Progenitor cell of endocrine pancreas (in vitro differentiated cells): ENCODE measurements at places on chromosomes 7 and 10.

- no peaks in the 10 kb centered on the region for H3K27me3 ChIP-seq
- no peak overlapping the region for H3K27ac ChIP-seq
- no peaks in the 10 kb centered on the region for H3K4me1 ChIP-seq
- DNase-seq: no peak
- H3K4me3 ChIP-seq: no peak overlapping the region
Measured at GRCh38 chr10:58631715-58632114, 119.0 kb downstream of the BICC1 start.

GRCh38 chr7:48045195-48045765 is 9.9 kb downstream of the C7orf57 start:
- H3K27me3 ChIP-seq: peaks cover 17% of the 10 kb centered on the region
- H3K4me1 ChIP-seq: no peaks in the 10 kb centered on the region
- no peaks in the 10 kb centered on the region for H3K36me3 ChIP-seq

- H3K4me1 ChIP-seq: peaks cover 4% of the 10 kb centered on the region
- no peaks in the 10 kb centered on the region for H3K36me3 ChIP-seq
- no peak overlapping the region for H3K4me3 ChIP-seq
Measured at GRCh38 chr7:30464231-30464671, 14.3 kb downstream of the NOD1 start.

DNA sequence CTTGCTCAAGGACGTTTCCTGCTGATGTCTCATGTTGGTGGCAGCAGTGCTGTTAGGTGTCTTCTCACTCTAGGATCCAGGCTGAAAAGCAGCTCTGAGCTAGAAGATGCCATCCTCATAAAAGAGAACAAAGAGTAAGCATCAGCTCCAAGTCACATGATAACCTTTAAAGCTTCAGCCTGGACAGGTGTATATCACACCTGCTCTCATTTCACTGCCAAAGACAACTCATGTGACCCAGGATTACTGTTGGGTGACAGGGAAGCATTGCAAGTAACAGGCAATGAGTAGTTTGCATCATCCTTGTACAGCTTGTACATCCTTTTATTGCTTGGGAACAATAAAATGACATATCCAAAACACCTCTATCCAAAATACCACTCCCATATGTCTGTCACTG is 423.4 kb upstream of the DPP6 start:
- H3K4me1 ChIP-seq: no peaks in the 10 kb centered on the region
- no peak for DNase-seq
- H3K36me3 ChIP-seq: peaks cover 3% of the 10 kb centered on the region
- no peak overlapping the region for H3K27ac ChIP-seq
- H3K27me3 ChIP-seq: no peaks in the 10 kb centered on the region
- no peak overlapping the region for H3K4me3 ChIP-seq

GRCh38 chr7:1859266-1860035 is 189.4 kb downstream of the ELFN1 start:
- no peaks in the 10 kb centered on the region for H3K27me3 ChIP-seq
- DNase-seq: no peak
- H3K4me1 ChIP-seq: peaks cover 15% of the 10 kb centered on the region
- no peak overlapping the region for H3K27ac ChIP-seq

DNA sequence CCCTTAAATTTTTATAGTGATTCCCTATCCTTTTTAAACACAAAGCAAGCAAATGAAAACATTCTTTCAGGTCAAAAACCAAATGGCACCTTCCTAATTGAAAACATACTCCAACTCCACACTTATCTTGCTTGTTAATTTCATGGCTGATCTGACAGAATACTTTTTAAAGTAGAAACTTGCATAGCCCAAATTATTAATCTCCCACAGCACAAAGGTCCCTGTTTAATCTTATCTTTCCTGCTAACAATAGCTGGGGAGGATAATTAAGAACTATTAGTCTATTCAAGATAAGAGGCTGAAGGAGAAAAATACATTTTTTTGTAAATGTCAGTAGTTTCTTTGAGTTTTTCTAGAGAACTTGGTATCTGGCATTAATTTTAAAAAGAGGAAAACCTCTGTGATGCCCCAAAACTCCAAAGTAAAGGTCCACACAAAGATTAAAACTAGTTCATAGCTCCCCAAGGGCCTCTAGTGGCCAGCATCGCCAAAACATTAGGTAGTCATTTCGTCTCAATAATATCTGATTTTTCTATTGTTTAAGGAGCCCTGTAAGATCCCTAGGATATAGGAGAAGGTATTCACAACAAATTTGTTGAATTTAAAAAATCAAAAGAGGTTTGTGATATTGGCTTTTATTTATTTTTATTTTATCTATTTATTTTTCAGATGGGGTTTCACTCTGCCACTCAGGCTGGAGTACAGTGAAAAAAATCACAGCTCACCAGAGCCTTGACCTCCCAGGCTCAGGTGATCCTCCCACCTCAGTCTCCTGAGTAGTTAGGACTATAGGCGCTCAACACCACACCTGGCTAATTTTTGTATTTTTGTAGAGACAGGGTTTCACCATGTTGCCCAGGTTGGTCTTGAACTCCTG is 14.7 kb downstream of the CDNF start:
- H3K36me3 ChIP-seq: no peaks in the 10 kb centered on the region
- no peak for DNase-seq
- no peak overlapping the region for H3K4me3 ChIP-seq
- H3K4me1 ChIP-seq: peaks cover 8% of the 10 kb centered on the region
- peaks cover 16% of the 10 kb centered on the region for H3K27me3 ChIP-seq

- no peak overlapping the region for H3K4me3 ChIP-seq
- no peak for DNase-seq
- H3K27me3 ChIP-seq: no peaks in the 10 kb centered on the region
- H3K36me3 ChIP-seq: no peaks in the 10 kb centered on the region
- peaks cover 15% of the 10 kb centered on the region for H3K4me1 ChIP-seq
Measured at GRCh38 chr7:131540491-131541162, 15.8 kb downstream of the PODXL start.

GRCh38 chr7:70523249-70523988 is 608.5 kb upstream of the GALNT17 start:
- no peak overlapping the region for H3K4me3 ChIP-seq
- peaks cover 2% of the 10 kb centered on the region for H3K36me3 ChIP-seq
- peaks cover 23% of the 10 kb centered on the region for H3K4me1 ChIP-seq

DNA sequence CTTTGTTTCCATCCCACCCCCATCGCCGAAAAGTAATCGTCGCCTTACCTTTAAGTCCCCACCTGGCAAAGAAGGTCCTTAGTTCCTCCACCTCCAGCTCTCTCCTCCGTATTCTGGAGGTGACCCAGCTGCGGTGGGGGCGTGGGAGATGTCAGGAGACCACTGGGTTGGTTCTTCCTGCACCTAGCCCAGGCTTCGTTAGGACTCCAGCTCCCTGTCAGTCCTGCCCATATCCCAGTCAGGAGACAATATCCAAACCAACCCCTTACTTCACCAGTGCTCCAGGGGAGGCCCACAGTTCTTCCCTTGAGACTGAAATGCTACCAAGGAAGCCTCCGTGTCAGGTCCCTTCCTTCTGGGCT is 693 bp downstream of the ADIRF start:
- peaks cover 22% of the 10 kb centered on the region for H3K4me1 ChIP-seq
- no peaks in the 10 kb centered on the region for H3K36me3 ChIP-seq
- H3K4me3 ChIP-seq: no peak overlapping the region
- DNase-seq: no peak
- H3K27ac ChIP-seq: no peak overlapping the region

DNA sequence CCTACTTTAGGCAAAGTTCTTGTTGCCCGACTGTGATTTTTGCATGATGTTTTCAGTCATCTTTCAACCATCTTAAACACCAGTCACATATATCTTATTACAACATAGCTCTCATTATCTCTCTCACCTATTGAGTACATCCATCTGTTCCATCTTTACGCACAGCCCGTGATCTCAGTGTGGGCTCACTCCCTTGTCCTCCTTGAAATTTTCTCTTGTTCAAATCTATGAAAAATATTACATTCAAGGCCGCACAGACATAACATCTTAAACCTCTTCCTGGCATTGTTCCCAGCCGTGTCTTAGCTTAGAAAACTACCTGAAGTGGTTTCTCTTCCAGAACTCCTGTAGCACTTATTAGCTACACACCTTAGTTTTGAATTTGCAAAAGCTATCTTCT is 32.6 kb downstream of the NET1 start:
- no peaks in the 10 kb centered on the region for H3K36me3 ChIP-seq
- DNase-seq: no peak
- no peak overlapping the region for H3K4me3 ChIP-seq
- H3K4me1 ChIP-seq: peaks cover 32% of the 10 kb centered on the region

GRCh38 chr10:4983615-4984216 is 19.9 kb downstream of the AKR1C2 start:
- H3K27ac ChIP-seq: no peak overlapping the region
- H3K4me3 ChIP-seq: no peak overlapping the region
- peaks cover 11% of the 10 kb centered on the region for H3K4me1 ChIP-seq
- no peak for DNase-seq
- peaks cover 2% of the 10 kb centered on the region for H3K36me3 ChIP-seq

DNA sequence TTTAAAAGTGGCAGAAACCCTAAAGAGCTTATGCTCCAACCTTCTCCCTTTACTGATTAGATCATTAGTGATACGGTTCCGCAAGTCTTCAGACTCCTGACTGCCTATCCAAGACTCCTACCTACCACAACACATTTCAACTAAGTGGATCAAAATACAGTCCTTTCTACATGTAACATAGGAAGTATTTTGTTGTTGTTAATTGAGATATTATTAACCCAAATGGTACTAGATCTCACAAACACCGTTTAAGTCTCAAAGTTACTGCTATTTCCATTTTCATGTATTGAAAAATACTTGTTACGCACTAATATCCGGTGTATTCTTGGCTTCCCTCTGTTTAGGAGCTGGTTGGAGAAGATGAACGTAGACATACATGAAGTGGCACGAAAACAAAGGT is 1.1 kb downstream of the FAM237B start:
- H3K36me3 ChIP-seq: no peaks in the 10 kb centered on the region
- no peak overlapping the region for H3K4me3 ChIP-seq
- H3K27me3 ChIP-seq: peaks cover 67% of the 10 kb centered on the region

GRCh38 chr7:37663693-37664092 is 19.9 kb upstream of the GPR141 start:
- H3K4me3 ChIP-seq: no peak overlapping the region
- H3K4me1 ChIP-seq: peaks cover 21% of the 10 kb centered on the region
- H3K27ac ChIP-seq: no peak overlapping the region
- no peaks in the 10 kb centered on the region for H3K36me3 ChIP-seq
- DNase-seq: no peak
- H3K27me3 ChIP-seq: no peaks in the 10 kb centered on the region

GRCh38 chr7:158228986-158229385 is 358.6 kb downstream of the PTPRN2 start:
- peaks cover 3% of the 10 kb centered on the region for H3K27me3 ChIP-seq
- no peaks in the 10 kb centered on the region for H3K4me1 ChIP-seq
- H3K36me3 ChIP-seq: peaks cover 1% of the 10 kb centered on the region
- DNase-seq: no peak
- no peak overlapping the region for H3K27ac ChIP-seq
- H3K4me3 ChIP-seq: no peak overlapping the region

DNA sequence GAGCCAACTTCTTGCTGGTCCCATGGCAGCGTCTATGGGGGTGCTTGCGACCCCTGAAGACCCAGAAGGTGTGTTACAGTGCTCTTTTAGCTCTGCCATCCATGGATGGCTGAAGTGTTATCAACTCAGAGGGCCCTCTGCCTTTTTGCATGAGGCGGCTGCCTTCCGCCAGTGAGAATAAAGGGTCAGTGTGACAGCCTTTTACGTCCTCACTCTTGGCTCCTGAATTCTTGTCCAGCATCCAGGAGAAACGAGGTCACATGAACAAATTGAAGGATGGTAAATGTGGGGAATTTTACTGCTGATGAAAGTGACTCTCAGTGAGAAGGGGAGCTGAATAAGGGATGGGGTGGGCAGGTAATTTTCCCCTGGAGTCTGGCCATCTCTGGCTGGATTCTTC is 24.1 kb downstream of the SSMEM1 start:
- H3K4me3 ChIP-seq: no peak overlapping the region
- H3K4me1 ChIP-seq: peaks cover 39% of the 10 kb centered on the region
- H3K27me3 ChIP-seq: no peaks in the 10 kb centered on the region
- no peak for DNase-seq
- H3K27ac ChIP-seq: no peak overlapping the region
- peaks cover 2% of the 10 kb centered on the region for H3K36me3 ChIP-seq

GRCh38 chr10:3136336-3136735 is 36.2 kb downstream of the PITRM1 start:
- H3K27me3 ChIP-seq: no peaks in the 10 kb centered on the region
- DNase-seq: no peak
- H3K4me1 ChIP-seq: no peaks in the 10 kb centered on the region
- H3K27ac ChIP-seq: no peak overlapping the region
- H3K36me3 ChIP-seq: peaks cover 30% of the 10 kb centered on the region
- no peak overlapping the region for H3K4me3 ChIP-seq

- peaks cover 3% of the 10 kb centered on the region for H3K36me3 ChIP-seq
- H3K27ac ChIP-seq: no peak overlapping the region
- H3K4me3 ChIP-seq: no peak overlapping the region
- no peak for DNase-seq
- no peaks in the 10 kb centered on the region for H3K4me1 ChIP-seq
- H3K27me3 ChIP-seq: no peaks in the 10 kb centered on the region
Measured at GRCh38 chr7:130151591-130152492, 53.4 kb downstream of the TMEM209 start.

- H3K4me1 ChIP-seq: no peaks in the 10 kb centered on the region
- peak overlapping the region; percentile 46 for H3K27ac ChIP-seq
- no peaks in the 10 kb centered on the region for H3K36me3 ChIP-seq
- peaks cover 47% of the 10 kb centered on the region for H3K27me3 ChIP-seq
- H3K4me3 ChIP-seq: no peak overlapping the region
Measured at GRCh38 chr7:128210590-128211570, 30.2 kb upstream of the LEP start.

- no peak for DNase-seq
- H3K27ac ChIP-seq: no peak overlapping the region
- H3K27me3 ChIP-seq: no peaks in the 10 kb centered on the region
- no peaks in the 10 kb centered on the region for H3K4me1 ChIP-seq
- H3K36me3 ChIP-seq: no peaks in the 10 kb centered on the region
Measured at GRCh38 chr7:137142376-137142775, 201.2 kb downstream of the PTN start.

- no peaks in the 10 kb centered on the region for H3K36me3 ChIP-seq
- peaks cover 7% of the 10 kb centered on the region for H3K4me1 ChIP-seq
- DNase-seq: peak; percentile 37
- H3K27ac ChIP-seq: peak overlapping the region; percentile 74
- H3K4me3 ChIP-seq: peak overlapping the region; percentile 53
Measured at GRCh38 chr10:101066146-101066895, 4.5 kb downstream of the KAZALD1 start.

DNA sequence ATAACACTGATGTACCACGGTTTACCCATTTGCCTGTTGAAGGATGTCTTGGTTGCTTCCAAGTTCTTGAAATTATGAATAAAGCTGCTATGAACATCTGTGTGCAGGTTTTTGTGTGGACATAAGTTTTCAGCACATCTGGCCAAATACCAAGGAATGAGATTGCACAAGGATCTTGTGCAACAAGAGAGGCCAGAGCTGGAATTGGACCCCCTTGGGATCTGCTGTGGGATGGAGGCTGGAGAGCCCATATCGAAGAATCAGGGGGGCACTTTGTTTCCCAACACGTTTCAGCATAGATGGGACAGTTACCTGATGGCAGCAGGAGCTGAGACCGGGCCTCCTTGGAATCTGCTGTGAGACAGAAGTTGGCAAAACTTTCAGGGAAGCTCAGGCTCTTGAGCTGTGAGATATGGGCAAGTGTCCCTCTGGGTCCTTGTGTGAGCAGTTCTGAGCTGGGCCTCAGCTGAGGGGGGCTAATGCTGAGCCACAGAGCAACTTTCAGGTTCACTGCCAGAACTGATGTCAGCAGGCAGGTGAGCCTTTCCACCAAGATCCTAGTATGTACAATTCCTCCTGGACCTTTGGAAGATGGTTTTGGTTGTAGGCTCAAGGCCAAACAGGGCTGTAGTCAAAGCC is 115.2 kb upstream of the RAB18 start:
- no peaks in the 10 kb centered on the region for H3K36me3 ChIP-seq
- peaks cover under 1% of the 10 kb centered on the region for H3K4me1 ChIP-seq
- DNase-seq: no peak
- H3K27ac ChIP-seq: no peak overlapping the region
- no peak overlapping the region for H3K4me3 ChIP-seq
